Inflammatory macrophage treated with lipopolysaccharide for 4 hours (primary cell): ENCODE measurements at places on chromosomes 2 and 18.

- DNase-seq: no peak
Observed at GRCh38 chr2:29749843-29750242, 171.5 kb downstream of the ALK start.

DNA sequence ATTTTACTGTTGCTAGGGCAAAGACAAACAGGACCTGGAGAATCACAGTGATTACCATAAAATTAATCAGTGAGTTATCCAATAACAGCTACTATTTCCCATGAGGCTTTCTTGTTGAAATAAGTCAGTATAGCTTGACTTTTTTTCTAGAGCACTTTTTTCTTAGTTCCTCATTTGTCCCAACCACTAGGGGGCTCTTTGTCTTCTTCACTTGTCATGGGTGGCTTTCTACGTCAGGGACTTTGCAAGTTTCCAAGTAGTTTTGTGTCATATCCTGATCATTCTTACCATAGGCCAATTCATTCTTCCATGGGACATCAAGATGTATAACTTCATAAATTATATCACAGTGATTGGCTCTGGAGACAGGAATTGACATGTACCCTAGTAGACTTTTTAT, 1019.6 kb upstream of the PIK3C3 start:
- DNase-seq: peak; percentile 23

DNA sequence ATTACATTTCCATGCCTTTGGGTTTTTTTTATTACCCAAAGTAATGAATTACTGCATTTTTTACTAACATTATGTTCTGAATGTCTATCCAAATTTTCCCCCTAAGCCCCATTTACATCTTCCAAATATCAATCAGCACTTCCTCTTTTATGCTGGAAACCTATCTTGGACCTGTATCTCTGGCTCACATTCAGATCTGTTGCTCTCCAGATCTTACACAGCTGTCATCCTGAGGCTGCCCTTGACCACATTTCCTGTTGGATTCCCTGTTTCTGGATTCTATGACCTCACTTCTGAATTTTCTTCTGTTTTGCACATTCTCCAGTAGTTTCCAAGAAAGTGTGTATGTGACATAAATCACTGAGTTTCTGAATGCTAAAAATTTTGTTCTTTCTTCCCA, 146.7 kb downstream of the PDE1A start:
- no peak for DNase-seq

DNA sequence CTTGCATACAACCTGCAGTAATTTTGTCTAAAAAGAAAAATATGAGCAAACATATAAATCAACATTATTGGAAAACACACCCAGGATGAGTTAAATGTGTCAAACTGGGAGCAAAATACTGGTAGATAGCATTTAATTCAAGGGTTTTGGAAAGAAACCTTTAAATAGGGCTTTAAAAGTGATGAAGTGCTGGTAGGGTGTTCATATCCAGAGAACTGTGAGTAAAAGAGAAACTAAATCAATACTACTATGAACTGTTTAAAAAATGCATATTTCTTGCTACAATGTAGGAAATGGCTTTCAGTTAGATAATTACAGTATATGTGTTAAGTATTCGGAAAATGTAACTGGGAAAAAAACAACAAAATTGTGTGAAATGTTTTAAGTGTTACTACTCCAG, 117.8 kb downstream of the ATAD2B start:
- DNase-seq: no peak

- no peak for DNase-seq
Observed at GRCh38 chr18:23102493-23103261, 32.6 kb upstream of the CABLES1 start.

DNA sequence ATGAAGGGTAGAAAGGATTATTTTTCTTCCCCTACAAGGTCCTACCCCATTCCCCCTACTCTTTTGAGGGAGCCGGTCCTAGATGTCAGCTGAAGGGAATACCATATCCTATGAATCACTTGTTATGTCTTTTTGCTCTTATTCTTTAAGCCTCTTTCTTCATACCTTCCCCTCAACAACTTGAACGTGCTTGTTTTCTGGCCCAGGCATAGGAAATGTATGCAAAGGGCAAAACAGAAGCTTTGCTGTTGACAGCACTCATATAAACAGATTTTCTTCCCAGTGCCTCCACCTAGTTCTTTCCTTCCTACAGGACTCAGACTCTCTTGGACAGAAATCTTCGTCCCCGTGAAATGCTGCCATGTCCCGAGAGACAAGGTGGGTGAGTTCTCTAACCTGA, 64.6 kb downstream of the TMEM17 start:
- no peak for DNase-seq
